Stimulated activated CD8-positive, alpha-beta memory T cell treated with anti-CD3 and anti-CD28 coated beads, Interleukin-7, amount 100 ng/mL, for 24 hours (primary cell): ENCODE measurements at places on chromosomes 1 and 21.

DNA sequence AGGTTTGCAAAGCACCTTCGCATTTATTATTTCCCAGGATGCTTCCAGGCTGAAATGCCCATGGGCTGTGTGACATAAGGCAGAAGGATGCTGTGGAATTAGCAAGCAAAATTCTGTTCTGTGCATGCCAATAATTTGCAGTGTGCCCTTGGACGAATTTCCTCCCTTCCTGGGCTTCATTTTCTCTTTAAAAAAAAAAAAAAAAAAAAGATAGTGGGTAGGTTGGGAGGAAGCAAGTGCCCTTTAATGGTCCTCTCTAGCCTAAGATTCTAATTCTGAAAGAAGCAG, 2.5 kb upstream of the ID3 start:
- DNase-seq: no peak

DNA sequence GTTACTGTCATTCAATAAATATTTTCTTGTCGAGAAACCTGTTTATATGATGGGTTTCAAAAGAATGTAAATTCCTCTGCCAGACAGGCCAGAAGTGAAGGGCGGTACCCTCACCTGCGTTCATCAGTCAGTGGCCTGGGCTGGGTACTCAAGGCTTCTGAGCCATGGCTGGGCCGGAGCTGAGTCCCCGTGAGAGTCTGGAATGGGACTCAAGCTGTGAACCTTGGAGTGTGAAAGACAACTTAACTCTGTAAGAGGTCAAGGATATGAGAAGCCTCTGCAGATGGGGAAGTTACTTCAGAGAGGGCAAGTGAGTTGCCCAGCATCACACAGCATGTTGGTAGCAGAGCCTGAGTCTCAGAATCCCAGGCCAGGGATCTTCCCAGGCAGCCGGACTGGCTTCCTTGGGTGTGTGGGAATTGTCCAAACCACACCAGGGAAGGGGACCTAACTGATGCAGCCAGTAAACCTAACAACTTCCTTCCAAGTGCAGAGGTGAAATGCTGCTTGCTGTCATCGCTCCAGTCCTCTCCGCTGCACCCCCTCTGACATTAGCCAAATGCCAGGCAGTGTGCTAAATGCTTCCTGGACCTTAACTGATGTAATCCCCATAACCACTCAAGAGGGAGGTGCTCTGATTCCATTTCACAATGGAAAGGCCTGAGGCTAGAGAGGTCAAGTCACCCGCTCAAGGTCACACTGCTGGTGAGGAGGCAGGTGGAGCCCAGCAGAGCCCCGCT, 4.8 kb downstream of the DISP3 start:
- DNase-seq: no peak

DNA sequence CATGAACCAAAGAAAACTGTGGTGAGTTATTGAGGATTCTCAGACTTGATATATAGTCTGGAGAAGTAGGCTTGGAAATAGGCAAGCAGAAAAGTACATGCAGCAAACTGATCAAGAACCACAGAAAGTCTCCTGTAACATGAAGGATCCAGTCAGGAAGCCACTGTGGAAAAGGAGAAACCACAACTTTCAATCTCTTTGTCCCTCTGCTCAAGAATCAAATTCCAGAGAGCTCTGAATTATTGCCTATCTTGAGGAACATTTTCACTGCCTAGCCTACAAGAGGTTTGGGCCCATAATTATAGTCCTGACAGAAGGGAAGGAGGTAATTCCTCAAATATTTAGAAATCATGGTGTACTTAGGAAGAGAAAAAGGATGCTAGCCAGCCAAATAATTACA, 43.0 kb upstream of the ADAMTS1 start:
- DNase-seq: no peak

DNA sequence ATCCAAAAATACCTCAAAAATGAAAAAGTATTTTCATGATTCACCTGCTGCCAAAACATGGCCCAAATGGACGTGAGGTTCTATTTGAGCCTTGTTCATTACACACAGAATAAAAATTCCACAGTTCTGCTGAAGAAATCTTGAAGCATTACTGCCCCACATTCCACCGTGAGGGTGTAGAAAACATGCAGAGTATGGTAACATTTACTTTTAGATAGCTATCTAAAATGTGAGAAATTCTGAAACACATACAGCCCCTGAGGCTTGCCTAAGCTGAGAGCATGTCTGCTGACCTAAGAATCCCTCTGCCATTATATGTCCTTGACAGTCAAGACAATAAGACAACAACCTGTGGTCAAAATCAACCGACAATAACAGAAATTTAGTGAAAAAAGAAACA, 186.5 kb downstream of the DSCAM start:
- no peak for DNase-seq

- no peak for DNase-seq
Observed at GRCh38 chr1:206435445-206435844, 34.8 kb upstream of the IKBKE start.

- DNase-seq: no peak
Observed at GRCh38 chr1:88502886-88503285, 181.2 kb upstream of the PKN2 start.

DNA sequence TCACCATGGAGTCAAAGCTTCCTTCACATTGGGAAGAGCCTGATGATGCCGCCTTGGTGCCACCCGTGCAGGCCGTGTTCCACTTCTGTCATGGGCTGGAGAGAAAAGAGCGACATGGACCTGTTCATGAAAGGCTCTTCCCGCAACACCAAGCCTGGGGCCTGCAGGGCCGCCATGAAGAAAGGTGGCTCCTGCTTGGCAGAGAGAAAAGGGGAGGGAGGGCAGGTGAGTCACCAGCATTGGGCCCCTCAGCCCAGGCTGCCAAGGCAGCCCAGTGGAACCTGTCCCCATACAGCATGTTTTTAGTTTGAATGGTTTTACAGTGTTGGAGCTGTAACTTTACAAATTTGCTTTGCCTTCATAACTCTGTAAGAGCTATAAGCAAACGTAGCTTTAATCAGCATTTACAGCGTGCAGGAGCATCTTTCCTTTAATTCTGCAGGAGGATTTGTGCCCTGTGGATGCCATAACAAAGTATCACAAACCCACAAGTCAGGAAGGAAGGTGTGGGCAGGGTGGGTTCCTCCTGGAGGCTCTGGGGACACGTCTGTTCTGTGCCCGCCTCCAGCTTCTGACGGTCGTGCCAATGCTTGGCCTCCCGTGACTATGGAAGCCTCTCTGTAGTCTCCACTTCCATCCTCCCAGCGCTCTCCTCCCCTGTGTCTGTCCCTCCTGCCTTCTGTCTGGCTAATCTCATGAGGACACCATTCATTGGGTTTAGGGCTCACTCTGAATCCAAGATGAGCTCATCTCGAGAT, 49.1 kb downstream of the RIPK4 start:
- DNase-seq: no peak

GRCh38 chr1:116748272-116748671, 6.0 kb upstream of the CD2 start:
- DNase-seq: no peak

- no peak for DNase-seq
Observed at GRCh38 chr1:28974432-28974831, 60.1 kb downstream of the EPB41 start.
